ENCODE measurements at places on chromosomes 16 and 17. TPM values are rescaled to one million over a fixed set of nuclear protein-coding genes. Genes with fewer than 3 reads are reported as not detected.

The CIAO2B gene
- total RNA-seq = 69.4 TPM

The MT1F gene
- 9.1 TPM for total RNA-seq

The OTOA gene
- total RNA-seq = 0.90 TPM

The SLC6A2 gene
- total RNA-seq = not detected

The KCTD19 gene
- 1.4 TPM for total RNA-seq

The TTLL6 gene
- 0.20 TPM for total RNA-seq

The IRX5 gene
- total RNA-seq = 23.3 TPM

The ARHGAP44 gene
- 41.2 TPM for total RNA-seq

The RSL1D1 gene
- 117 TPM for total RNA-seq

The ACAP1 gene
- total RNA-seq = 23.2 TPM

The KRTAP1-5 gene
- not detected for total RNA-seq

The KRTAP3-3 gene
- total RNA-seq = not detected

The NUDT7 gene
- 7.2 TPM for total RNA-seq

The PDIA2 gene
- 0.96 TPM for total RNA-seq

The FCSK gene
- 26.0 TPM for total RNA-seq

The MPP3 gene
- total RNA-seq = 28.6 TPM

The OMG gene
- 10.3 TPM for total RNA-seq

The KRT39 gene
- total RNA-seq = 0.35 TPM

The KRT9 gene
- total RNA-seq = not detected

The FN3K gene
- 27.4 TPM for total RNA-seq

The KRTAP2-1 gene
- total RNA-seq = not detected

The MYH8 gene
- total RNA-seq = not detected

The AFMID gene
- total RNA-seq = 32.5 TPM

The CIBAR2 gene
- not detected for total RNA-seq

The PDF gene
- 8.8 TPM for total RNA-seq

The CEP295NL gene
- 4.2 TPM for total RNA-seq

The TP53TG3C gene
- not detected for total RNA-seq

The HOXB1 gene
- total RNA-seq = not detected

The HP gene
- total RNA-seq = 94.2 TPM

The USP6 gene
- total RNA-seq = 0.14 TPM

The CDH13 gene
- total RNA-seq = 27.2 TPM

The PLA2G10 gene
- 6.6 TPM for total RNA-seq

The CES5A gene
- total RNA-seq = not detected

The MEIOB gene
- total RNA-seq = not detected

The TEKT5 gene
- total RNA-seq = not detected

The TBC1D3 gene
- total RNA-seq = not detected

The CDC42EP4 gene
- 59.0 TPM for total RNA-seq

The ST6GALNAC1 gene
- 14.1 TPM for total RNA-seq

The CBLN1 gene
- 0.29 TPM for total RNA-seq
